ENCODE measurements at places on chromosomes 5 and 9. TPM values are rescaled to one million over a fixed set of nuclear protein-coding genes. Genes with fewer than 3 reads are reported as not detected.

DNA sequence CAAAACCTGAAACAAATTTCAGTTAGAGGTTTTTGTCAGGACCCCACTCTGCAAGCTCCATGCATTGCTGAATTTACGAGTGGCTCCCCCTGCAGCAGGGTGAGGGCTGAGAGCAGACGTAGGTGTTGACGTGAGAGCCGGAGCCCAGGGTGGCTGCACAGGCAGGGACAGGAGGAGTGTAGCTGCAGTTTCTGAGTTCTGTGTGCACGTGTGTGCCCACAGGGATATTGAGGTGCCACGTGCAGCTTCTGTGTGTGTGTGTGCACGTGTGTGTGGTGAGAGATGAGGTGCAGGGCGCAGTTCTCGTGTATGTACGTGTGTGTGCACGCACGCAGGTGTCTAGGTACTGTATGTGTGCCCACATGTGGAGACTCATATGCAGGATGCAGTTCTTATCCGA is 14.6 kb downstream of the PLEKHG4B start:
- DNase-seq = no peak

GRCh38 chr5:139193928-139194327 is 4.2 kb downstream of the SIL1 start:
- DNase-seq = no peak

DNA sequence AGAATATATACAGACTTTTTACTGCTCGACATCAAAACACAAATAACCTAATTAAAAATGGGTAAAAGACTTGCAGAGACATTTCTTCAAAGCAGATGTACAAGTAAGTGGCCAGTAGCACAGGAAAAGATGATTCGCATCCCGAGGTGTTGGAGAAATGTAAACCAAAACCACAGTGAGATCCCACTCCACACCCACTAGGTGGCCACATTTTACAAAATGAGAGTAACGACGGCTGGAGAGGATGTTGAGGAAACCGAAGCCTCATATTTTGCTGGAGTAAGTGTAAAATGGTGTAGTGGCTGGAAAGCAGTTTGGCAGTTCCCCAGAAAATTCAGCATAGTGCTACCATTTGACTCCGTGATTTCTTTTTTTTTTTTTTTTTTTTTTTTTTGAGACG is 21.3 kb upstream of the GBGT1 start:
- DNase-seq = peak; percentile 50

DNA sequence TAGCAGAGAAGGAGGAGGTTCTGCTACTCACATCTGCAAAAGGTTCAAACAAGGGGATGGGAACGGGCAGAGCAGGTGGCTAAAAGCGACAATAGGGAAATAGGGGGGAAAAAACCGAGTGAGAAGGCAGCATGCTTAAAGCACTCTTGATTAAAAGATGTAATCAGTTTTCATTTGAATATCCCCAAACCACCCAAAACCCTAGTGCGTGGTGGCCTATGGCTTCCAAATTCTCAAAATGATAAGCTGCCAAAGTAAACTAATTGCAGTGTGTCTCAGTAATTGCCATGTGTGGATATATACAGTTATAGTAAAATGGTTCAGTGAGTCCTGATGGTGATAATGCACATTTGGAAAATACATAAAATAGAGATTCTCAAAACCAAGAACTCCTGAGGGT is 315.2 kb upstream of the RFX3 start:
- DNase-seq = no peak

- no peak for DNase-seq
Measured at GRCh38 chr9:126869368-126869767, 8.9 kb downstream of the ZBTB34 start.

DNA sequence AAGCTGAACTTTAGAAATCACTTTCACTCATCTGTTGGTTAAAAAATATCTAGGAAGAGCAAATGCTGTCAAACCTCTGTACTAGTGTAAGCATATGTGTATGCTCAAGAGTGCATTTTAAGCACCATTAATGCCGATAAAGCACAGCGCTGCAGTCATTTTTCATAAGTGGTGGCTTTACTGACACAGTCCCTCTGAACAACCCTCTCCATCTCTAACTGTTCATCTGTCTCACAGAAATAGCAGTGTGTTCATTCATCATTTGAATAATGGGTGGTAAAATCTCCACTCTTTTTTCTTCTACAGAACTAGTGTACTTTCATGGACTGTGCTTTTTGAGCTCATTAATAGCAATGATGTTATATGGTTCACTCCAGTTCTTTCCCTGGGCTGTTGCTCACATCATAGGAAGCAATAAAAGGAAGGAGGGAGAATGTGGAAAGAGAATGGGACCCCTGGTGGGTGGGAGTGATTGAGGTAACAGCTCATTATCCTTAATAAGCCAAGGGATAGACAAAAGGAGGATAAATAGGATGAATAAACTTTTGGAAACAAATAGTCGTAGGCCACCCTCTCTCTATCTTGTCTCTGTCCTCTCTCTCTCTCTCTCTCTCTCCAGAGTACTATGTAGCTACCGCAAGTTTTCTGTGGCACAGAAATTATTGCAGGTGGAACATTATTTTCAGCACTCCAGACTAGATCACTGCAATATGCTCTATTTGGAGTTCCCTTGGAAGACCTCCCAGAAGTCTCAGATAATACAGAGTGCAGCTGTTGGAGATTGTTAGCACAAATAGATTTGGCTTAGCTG is 117.9 kb upstream of the PRDM9 start:
- DNase-seq = no peak

DNA sequence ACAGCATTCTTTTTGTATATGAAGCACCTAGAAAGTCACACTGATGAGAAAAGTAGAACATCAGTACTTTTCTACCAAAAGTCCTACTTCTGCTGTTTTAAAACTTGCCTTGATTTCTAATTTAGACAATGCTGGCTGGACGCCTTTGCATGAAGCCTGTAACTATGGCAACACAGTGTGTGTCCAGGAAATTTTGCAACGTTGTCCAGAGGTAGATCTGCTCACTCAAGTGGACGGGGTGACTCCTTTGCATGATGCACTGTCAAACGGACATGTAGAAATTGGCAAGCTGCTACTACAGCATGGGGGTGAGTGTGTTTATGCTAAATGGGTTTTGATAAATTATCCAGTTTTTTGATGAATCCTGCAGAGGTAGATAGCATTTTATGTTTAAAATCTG is 73.5 kb downstream of the SLF1 start:
- no peak for DNase-seq

DNA sequence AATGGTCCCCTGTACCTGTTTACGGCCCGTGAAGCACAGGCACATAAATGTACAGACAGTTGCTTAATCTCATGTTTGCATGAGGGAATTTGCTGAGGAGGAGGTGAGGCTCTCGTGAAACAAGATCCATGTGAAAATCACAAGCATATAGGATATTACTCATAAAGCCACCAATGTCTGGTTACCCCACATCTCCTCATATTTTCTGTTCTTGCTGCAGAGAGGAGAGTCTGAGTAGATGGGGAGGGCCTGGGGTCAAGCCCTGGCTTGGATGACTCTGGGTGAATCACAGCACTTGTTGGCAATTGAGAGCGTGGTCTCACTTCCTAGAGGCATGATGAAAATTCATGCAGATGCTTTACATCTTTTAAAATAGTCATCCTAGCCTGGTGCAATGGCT is 975 bp downstream of the AGXT2 start:
- no peak for DNase-seq

- DNase-seq = no peak
Measured at GRCh38 chr9:114837923-114838322, 32.1 kb upstream of the TNFSF15 start.

DNA sequence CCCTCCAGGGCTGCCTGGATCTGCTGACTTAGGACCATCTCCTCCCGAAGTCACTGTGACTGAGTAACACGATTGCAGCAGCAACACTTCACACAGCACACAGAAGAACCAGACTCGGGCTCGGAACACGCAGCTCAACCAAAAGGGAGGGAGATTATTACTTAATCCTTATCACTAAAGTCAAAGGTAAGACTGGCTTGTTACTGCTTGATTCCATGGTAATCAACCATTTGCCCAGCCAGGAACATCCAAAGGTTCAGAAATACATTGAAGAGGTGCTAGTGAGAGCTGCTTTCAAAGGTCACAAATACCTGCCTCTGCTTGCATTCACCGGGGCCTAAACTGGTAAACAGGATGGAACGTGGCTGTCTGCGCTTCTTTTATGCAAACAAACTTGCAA is 7.7 kb downstream of the FBP1 start:
- DNase-seq = no peak

DNA sequence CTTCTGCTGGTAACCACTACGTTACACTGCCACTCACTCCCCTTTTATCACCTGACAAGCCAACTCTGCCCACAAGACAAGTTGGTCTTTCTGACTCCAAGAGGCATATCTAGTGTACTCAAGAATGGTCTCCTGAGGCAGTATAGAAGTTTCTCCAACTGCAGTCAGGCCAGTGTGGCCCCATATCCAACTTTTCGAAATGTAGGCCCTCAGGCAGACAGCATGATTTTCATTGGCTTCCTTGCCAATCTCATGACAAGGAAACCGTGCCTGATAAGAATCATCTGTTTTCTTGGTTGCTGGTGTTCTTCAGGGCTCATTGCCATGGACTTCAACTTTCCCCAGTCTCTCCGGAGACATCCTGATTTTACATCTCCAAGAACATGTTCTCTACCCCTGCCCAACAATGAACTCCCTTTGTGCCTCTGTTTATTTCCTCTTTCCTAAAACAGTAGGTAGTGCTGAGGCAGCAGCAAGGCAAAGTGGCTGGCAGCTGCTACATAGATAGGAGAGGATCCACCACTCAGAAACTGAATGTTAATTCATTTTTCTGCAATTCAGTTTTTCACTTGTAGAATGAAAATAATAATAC is 62.6 kb upstream of the SEMA6A start:
- DNase-seq = no peak

DNA sequence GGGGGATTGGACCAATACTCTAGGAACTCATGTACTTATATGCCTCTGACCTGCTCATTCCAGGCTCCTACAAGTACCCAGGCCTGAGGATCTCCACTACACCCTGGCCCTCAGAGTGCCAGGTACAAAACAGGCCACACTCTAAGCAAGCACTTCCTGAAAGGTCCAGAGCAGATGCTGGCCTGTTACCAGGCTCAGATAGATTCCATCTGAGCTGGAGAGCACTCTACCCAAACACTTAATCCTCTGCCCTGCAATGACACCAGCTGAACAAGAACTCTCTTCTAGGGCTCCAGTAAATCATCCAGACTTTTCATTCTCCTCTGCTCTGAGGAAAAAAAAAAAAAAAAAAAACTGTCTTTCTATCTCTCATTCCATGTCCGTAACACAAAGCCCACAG is 2.9 kb downstream of the P4HA2 start:
- no peak for DNase-seq

DNA sequence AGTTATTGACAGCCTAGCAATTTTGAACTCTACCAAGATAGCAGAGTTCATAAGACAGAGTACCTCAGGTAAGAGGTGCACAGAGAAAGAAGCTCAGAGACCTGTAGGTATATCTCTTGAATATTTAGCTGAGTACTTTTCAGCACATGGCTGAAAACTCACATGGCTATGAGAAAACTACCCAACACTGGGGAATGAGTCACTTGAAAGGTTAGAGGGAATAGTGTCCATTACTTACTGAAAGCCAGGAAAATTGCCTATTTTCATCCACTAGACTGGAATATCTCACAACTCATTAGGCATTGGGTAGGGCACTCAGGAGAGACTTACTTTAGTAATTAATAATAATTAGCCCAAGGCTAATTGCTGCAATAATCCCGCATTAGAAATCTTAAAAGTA is 8.3 kb downstream of the TSLP start:
- DNase-seq = no peak

DNA sequence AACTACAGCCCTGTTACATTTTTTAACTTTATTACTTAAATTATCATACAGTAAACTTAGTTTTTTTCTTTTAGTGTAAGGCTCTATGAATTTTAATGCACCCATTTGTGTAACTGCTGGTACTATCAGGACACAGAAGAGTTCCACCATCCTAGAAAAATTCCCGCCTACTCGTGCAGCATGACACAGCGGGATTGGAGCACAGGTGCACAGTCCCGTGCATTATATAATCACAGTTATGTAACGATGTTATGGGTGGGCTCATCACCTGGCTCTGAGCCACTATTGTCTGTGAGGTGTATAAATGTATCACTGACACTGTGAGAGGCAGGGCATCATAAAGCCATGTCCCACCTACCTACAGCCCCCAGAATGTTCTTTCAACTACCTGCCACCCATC is 80.7 kb downstream of the DRD1 start:
- DNase-seq = no peak

GRCh38 chr5:158203261-158203660 is 344.3 kb upstream of the CLINT1 start:
- no peak for DNase-seq

GRCh38 chr5:172079876-172080275 is 73.4 kb upstream of the FBXW11 start:
- DNase-seq = no peak

GRCh38 chr9:96163161-96163560 is 138.8 kb downstream of the HSD17B3 start:
- no peak for DNase-seq

DNA sequence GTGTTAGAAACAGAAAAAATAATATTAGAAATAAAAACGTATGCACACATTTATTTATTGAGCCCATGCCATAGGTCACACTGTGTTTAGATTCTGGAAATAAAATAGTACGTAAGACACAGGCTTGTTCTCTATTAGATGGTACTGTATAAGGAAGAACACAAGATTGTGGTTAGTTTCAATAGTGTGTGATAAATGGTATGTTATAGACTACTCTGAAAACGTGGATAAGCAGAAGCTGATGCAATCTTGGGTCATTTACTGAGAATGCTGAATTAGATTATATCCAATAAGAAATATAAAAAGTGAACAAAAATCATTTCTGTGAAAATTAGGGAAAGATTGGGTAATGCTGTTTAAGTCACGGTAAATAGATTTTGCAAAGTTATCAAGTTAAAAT is 1456.4 kb upstream of the ACO1 start:
- DNase-seq = no peak

The LCN1 gene
- not detected for total RNA-seq

The ADAMTSL1 gene
- total RNA-seq = 27.1 TPM

The ADAMTS2 gene
- 58.8 TPM for total RNA-seq

The INSL6 gene
- total RNA-seq = not detected

The PRKACG gene
- not detected for total RNA-seq

The ADRB2 gene
- total RNA-seq = 7.2 TPM

The POU5F2 gene
- 5.4 TPM for total RNA-seq

The TLX3 gene
- total RNA-seq = not detected

The PRELID1 gene
- 52.6 TPM for total RNA-seq

The CDH9 gene
- total RNA-seq = not detected

The CEP78 gene
- 9.6 TPM for total RNA-seq

All from tibial nerve (tissue), 4 donors.